SHP77 (cell line): ENCODE measurements at places on chromosomes 6 and 20.

DNA sequence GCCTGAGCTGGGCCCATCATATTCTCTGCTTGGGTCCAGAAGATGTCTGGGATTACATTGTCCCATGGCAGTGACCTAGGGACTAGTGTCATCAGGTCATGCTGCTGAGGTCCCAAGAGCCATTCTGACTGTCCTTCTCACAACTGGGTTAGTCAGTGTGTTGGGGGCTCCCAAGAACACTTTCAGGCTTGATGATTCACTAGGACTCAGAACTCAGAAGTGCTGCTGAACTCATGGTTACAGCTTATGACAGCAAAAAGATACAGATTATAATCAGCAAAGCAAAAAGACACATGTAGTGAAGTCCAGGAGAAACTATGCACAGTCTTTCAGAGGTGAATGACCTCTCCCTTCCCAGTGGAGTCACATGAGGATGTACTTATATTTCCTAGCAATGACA is 107.8 kb downstream of the SYNE1 start:
- DNase-seq: no peak

- DNase-seq: no peak
Observed at GRCh38 chr20:19947611-19948264, 69.4 kb upstream of the NAA20 start.

- DNase-seq: no peak
Observed at GRCh38 chr6:149317644-149318571, at the start of gene TAB2. TAB2 (plus strand) TSS chr6:149317712; CDS start chr6:149369998, 52,286 bp downstream.

DNA sequence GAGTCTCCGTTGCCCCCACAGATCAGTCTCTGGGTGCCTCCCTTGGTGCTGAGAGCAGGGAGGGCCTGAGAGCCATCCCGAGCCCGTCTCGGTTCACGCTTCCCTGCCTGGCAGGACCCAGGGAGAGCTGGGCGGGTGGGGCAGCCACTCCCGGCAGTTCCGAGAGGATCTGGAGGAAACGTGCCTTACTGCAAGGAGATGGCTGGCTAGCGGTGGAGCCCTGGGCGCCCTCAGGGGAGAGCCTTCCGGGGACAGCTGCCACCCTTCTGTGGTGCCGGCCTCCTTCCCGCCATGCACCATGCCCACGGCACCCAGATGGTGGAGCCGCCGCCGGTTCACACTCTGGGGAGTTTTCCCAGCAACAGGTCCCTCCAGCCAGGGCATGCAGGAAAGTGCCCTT is 45.8 kb upstream of the SLCO4A1 start:
- DNase-seq: no peak

- peak; percentile 59 for DNase-seq
Observed at GRCh38 chr20:49384437-49385434, 97.7 kb downstream of the KCNB1 start.

DNA sequence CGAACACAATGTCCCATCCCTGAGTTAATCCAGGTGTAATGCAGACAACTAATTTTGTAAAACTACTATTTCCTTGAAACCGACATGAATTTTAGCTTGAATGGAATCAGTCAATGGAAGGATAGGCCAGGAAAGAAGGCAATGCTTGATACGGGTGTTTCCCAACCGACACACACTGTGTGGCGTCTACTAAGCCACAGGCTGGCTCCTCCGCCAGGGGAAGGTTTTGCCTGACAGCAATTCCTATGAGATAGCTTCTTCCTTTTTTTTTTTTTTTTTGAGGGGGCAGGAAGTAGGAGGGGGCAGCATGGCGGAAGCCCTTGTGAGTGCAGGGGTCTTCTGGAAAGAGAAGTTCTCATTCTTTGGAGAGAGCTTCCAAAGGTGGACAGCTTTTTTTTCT is 12.0 kb upstream of the LAMA4 start:
- no peak for DNase-seq

DNA sequence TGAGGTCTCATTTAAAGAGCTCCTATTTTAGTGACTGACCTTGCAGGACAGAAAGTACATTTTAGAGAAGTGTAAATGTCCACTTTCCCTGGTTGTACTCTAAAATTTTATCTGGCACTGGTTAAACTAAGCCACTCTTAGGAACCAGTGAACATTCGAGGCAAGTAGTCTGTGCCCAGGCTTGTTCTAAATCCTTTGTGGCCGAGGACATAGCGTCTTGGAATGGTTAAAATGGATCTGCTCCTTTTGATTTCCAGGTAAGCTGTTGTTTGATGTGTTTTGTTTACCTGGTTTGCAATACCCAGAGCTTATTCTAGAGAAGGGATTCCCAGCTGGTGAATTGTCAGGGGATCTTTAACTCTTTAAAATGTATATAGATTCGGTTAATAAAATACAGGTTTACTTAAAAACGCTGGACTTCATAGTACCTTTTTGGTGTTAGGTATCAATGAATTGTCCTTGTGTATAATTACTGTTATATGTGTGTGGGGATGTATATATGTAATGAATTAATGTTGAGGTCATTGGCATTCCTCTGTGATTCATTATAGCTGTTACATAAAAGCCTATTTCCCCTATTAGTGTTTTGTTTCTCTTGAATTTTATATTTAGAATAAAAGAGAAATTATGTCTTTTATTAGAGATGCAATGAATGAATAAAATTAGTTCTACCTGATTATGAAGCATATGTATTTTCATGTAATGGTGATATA is 15.8 kb downstream of the SNX9 start:
- DNase-seq: no peak

DNA sequence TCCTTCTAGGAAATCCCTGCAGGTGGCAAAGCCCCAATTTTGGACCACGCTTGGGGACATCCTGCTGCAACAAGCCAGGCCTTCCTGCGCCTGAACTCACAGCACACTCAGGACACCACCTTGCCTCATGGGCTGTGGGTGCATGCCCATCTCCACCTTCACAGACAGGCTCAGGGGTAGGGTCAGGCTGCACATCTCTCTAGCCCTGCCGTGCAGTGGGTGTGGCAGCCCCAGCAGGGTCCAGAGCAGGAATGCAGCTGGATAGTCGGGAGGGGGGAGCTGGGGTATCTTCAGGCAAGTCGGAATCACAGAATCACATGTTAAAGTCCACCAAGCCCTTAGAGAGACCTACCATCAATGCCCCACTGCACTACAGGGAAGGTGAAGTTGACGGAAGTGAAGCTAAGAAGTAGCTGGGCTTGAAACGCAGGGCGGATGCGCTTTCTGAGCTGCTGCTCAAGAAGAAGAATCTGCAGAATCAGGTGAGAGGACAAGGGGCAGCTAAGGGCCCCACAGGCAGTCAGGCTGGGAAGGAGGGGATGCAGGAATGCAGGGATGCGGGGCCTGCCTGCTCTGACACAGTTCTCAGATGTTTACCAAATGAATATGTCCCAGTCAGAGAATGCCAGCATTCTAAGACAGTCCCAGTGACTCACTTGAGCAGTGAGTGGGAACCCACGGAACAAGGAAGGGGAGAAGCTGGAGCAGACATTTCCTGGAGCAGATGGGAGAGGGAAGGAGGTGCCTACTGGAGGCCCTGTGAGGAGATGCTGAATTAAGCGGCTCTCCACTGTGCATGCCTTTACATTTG is 11.3 kb downstream of the SERPINB6 start:
- no peak for DNase-seq

GRCh38 chr6:17012421-17013225 is 89.2 kb upstream of the STMND1 start:
- DNase-seq: no peak
